ENCODE measurements at places on chromosomes 16 and 17. TPM values are rescaled to one million over a fixed set of nuclear protein-coding genes. Genes with fewer than 3 reads are reported as not detected.
A peak's percentile ranks its signal among the peaks of the same experiment; 100 is the strongest.

Gene KRTAP3-2
- total RNA-seq: not detected

Gene SLC52A1
- not detected for total RNA-seq

Gene XAF1
- 3.8 TPM for total RNA-seq

Gene SGSH
- total RNA-seq: 21.4 TPM

DNA sequence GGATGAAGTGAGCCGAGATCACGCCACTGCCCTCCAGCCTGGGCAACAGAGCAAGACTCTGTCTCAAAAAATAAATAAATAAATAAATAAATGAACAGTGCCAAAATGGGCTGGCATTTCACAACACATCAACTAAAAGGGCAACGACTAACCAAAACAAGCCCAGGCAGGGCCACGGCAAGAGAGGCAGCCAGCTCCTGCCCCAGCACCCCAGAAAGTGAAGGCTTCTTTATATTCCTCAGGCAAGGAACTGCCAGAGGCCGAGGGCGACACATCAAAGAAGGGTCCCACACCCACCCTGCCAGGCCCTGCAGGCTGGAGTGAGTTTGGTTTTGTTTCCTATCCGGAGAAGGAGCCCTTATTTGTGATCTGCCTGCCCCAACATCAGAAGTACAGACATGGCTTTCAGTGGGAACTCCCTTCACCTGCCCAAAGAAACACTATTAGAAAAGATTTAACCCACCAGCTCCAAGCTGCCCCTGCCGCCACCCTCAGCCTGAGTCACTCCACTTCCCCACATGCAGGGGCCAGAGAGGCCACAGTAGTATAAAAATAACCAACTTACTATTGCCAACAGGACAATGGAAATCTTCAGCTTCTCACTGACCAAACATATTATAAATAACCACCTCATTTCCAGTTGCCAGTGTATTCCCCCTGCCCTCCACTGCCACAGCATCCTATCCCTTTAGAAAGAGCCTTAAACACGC lies 8.0 kb downstream of the FBXO31 start:
- H3K4me1 ChIP-seq: no peaks in the 10 kb centered on the region
- H3K27me3 ChIP-seq: no peaks in the 10 kb centered on the region
- no peak overlapping the region for H3K4me3 ChIP-seq
- H3K27ac ChIP-seq: no peak overlapping the region
- DNase-seq: no peak

Gene BRICD5
- 1.2 TPM for total RNA-seq

DNA sequence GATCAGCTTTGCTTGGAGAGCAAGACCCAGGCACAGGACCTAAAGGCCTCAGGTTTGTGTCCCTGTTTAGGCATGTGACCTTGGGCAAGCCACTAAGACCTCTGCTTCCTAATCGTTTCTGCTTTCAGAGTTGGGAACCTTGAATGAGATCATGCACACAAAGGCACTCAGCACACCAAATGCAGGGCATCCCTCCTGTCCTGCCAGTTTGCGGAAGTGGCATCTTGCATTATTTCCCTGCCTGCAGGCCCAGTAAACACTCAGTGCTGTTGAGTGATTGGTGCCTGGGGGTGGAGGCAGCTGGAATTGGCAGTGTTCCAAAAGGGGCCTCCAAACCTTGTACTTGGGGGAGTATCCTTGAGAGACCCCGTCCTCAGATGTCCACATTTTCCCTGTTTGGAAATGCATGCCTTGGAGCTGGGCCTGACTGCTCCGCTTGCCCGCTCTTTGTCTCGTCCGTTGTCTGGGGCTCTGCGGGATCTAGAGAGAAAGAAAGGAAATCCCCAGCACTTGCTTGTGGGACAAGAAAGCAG lies 28.7 kb downstream of the MRM1 start:
- no peak overlapping the region for H3K4me3 ChIP-seq
- no peaks in the 10 kb centered on the region for H3K27me3 ChIP-seq
- no peaks in the 10 kb centered on the region for H3K4me1 ChIP-seq
- no peak for DNase-seq
- H3K36me3 ChIP-seq: no peaks in the 10 kb centered on the region
- no peak overlapping the region for H3K27ac ChIP-seq

DNA sequence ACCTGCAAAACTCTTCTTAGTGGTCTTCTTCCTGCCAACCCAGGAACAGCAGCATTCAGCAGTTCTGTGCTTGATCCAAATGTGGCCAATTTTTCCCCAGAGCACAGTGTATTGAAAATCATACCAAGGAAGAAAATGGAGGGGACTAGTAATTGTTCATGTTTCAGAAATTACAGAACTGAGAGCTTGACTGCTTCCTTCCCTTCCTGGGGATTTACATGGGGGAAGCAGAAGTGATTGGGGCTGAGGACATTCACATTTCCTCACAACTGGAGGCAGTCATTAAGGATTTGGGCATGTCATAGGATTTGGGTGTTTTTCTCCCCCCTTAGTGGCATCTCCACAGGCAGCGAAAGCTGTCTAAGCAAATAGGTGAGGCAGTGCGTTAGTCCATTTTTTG lies 19.7 kb downstream of the CIITA start:
- no peaks in the 10 kb centered on the region for H3K36me3 ChIP-seq
- no peaks in the 10 kb centered on the region for H3K4me1 ChIP-seq
- DNase-seq: no peak
- no peaks in the 10 kb centered on the region for H3K27me3 ChIP-seq
- no peak overlapping the region for H3K27ac ChIP-seq

Gene TMEM98
- total RNA-seq: 62.1 TPM

DNA sequence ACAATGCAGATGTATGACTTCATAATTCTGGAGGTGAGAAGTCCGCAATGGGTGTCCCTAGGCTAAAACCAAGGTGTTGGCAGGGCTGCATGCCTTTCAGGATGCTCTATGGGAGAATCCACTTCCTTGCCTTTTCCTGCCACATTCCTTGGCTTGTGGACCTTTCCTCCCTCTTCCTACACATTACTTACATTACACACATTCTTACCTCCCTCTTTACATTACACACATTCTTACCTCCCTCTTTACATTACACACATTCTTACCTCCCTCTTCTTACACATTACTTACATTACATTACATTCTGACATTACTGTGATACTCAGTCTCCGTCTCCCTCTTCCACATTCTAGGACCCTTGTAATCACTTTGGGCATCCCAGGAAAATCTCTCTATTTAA lies 14.2 kb upstream of the CDH5 start:
- no peak overlapping the region for H3K4me3 ChIP-seq
- no peak for DNase-seq

DNA sequence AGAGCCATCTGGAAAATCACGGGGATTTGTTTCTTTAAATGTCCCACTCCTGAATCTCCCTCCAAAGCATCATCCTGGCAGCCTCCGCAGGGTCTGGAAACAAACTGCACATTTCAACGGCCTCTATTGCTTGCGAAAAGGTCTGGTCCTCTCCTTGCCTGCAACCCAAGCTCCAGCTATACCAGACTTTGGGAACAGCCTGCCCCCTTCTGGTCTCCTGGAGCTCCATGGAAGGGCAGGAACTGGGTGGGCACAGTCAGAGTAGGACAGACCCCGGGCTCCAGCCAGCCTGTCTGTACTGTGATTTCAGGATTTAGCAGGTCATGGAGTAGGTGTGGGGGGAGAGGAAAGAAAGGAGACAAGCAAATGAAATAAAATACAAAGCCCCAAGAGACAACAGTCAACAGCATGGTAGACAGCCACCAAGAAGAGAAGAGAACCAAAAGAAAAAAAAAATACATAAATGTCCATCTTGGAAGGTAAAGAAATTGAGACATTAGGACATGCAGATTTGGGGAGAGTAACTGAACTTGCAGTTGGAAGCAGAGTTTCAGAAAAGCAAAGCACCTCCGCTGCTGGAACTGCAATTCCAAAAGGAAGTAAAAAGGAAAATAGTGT lies 2.7 kb downstream of the XYLT1 start:
- H3K36me3 ChIP-seq: no peaks in the 10 kb centered on the region
- no peak overlapping the region for H3K4me3 ChIP-seq
- no peaks in the 10 kb centered on the region for H3K4me1 ChIP-seq

DNA sequence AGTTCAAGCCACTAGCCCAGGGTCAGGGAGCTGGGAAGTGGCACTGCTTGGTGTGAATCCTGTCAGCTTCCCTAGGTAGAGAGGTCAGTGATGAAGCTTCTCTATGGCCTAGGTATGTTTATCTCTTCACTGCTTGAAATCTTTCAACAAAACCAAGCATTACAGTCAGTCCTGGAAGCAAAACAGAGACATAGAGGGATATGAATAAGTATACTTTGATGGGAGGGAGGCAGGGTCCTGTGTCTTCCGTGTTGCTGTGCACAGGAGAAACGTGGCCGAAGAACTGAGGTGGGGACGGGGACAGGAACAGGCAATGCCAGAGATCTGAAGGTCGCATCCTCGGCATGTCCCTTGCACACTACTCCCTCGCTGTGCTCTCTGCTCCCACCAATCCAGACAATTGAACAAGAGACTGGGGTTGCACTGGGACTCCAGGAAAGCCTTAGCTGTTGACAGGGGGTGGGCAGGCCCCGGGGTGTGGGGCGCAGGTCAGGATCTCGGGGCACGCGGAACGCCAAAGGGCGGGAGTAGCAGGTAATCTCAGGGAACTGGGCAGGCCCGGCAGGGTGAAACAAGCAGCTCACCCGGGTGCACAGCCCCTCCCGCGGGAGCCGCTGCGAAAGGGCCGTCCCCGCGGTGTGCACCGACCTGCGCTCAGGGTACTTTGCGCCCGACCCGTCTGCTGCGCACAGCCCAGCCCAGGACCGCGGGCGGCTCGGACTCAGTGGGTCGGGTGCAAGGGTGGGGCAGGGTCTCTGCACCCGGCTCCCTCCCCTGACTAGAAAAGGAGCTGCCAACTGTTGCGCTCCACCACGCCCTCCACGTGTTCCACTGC lies at the start of gene MT1H:
Gene MT1H, plus strand, starts transcription at position 810 of the 835 bp plus-strand sequence. CDS start 71 bp downstream, outside the sequence.
- peaks cover 2% of the 10 kb centered on the region for H3K4me1 ChIP-seq
- peak within 1 kb of the TSS; percentile 77 for H3K27ac ChIP-seq
- H3K36me3 ChIP-seq: no peaks in the 10 kb centered on the region
- H3K27me3 ChIP-seq: no peaks in the 10 kb centered on the region

Data from pancreas (tissue), 10 donors.